ENCODE measurements at places on chromosomes 1 and 21.

DNA sequence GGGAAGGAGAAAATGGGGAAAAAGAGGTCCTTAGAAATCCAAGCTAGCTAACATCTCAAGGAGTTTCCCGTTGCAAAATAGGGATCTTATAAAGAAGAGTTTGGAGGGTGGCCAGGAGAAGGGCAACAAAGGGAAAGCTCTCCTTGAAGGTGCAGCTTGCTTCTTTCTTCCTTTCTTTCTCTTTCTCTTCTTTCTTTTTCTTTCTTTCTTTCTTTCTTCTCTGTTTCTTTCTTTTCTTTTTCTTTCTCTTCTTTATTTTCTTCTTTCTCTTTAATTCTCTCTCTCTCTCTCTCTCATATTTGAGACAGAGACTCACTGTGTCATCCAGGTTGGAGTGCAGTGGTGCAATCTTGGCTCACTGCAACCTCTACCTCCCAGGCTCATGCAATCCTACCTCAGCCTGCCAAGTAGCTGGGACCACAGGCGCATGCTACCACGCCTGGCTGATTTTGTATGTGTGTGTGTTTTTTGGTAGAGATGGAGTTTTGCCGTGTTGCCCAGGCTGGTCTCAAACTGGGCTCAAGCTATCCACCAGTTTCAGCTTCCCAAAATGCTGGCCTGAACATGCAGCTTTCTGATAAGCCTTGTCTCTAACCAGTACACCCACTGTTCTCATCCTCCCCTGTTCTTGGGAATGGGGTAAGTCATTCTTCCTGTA, 44.4 kb downstream of the RNF11 start:
- DNase-seq, result no peak

DNA sequence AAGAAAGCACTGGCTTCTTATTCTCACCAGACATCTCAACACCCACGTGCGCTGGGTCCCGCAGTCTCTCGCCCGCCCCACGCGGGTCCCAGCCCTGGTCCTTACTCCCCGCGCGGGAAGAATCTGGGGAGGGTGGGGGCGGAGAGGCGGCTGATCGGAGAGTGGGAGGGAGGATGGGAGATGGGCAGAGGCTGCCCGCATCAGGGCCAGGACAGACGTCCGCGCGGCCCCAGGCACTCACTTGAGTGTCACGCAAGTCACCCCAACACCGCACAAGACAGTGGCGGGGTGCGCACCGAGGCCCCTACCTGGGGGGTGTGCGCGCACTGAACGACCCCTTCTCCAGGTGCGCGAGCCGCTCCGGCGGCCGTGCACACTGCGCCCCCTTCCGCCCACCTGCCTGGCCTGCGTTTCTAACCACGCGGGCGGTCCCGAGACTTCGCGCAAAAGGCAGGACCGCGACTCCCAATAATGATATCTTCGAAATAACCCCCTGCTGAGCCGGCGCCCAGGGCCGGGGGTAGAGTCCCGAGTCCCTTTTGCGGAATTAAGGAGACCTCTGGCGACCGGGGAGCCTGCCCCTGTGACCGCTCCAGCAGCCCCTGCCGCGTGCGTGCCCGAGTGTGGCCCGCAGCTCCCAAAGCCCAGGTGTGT, 6.0 kb upstream of the SIM2 start:
- no peak for DNase-seq

DNA sequence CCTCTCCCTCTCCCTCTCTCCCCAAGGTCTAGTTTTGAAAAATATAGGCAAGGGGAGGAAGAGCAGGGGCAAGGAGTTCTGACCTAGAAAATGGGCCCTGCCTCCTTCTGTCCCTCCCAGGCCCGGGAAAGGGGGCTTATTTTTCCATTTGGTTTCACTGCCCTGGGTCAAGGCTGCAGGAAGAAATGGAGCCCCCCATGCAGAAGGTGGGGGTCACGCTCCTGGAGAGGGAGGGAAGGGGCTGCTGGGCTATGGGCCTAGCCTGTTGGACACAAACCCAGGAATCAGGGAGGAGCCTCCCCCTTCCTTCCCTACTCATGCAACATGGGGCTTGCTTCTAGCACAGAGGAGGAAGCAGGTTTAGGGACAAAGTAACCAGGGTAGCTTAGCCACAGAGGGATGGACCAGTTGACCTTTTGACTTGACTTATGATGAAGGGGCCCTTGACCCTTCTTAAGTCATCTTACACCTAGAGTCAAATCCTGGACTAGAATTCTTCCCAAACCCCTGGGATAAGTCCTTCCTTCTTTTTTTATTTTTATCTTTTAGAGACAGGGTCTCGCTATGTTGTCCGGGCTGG, 70.4 kb upstream of the SSBP3 start:
- DNase-seq, result no peak

DNA sequence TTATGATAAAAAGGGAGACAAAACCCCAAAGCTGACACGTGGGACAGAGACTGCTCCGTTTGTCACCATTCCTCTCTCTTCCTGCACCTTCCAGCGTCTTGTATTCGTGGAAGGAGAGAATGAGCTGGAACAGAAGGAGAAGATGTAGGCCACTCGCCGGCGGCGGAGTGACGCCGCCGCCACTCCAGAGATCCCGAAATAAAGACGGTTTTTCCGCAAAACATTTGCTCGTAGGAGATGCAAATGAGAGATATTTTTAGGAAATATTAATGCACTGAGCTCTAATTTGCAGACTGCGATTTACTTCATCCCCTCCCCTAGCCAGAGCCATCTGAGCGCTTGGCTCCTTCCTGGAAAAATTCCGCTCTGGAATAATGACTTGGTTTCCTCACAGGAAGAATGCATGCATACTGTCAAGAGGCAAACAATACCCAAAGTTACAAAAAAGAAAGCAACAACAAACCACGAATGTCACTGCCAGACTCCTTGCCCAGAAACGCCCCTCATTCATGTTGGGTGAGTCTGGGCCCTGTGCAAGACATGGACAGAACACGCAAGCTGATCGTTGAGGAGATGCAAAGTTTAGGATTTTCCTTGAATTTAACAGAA, 18.0 kb upstream of the ADARB1 start:
- DNase-seq, result no peak

GRCh38 chr1:111221633-111222291, 5.8 kb upstream of the CHI3L2 start:
- peak; percentile 73 for DNase-seq

DNA sequence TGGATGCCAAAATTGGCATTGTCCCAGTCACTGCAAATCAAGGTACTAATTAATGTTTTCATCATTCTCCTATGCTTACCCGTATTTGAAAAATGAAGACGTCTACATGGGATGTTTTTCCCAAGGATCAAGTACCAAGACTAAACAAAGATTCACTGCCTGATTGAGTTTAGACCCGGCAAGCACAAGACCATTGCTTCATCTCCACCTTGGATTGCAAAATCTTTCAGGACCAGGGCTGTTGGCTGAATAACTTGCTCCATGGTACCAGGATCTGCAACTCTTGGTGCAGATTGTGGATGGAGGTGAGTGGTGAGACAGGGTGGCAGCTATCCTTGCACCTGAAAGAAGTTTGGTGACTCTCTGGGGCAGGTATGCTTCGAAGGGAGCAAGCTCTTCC, 122.5 kb upstream of the ETS2 start:
- no peak for DNase-seq

- no peak for DNase-seq
Measured at GRCh38 chr1:67427465-67427864, 2.7 kb downstream of the SERBP1 start.

GRCh38 chr1:23528250-23528978, 2.6 kb downstream of the E2F2 start:
- peak; percentile 82 for DNase-seq

- peak; percentile 3 for DNase-seq
Measured at GRCh38 chr1:165143437-165144065, 213.0 kb downstream of the LMX1A start.

- DNase-seq, result no peak
Measured at GRCh38 chr1:10046356-10047085, 13.8 kb downstream of the UBE4B start.

- no peak for DNase-seq
Measured at GRCh38 chr1:174322202-174322862, 125.4 kb upstream of the GPR52 start.

DNA sequence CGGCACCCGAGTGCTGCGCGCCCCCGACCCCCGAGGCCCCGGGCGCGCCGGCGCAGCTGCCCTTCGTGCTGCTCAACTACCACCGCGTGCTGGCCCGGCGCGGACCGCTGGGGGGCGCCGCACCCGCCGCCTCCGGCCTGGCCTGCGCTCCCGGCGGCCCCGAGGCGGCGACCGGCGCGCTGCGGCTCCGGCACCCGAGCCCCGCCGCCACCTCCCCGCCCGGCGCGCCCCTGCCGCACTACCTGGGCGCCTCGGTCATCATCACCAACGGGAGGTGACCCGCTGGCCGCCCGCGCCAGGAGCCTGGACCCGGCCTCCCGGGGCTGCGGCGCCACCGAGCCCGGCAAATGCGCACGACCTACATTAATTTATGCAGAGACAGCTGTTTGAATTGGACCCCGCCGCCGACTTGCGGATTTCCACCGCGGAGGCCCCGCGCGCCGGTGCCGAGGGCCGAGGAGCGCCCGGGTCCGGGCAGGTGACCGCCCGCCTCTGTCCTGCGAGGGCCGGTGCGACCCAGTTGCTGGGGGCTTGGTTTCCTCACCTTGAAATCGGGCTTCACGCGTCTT, 49.0 kb downstream of the SIM2 start:
- no peak for DNase-seq

GRCh38 chr1:225744745-225745144, 32.9 kb upstream of the SRP9 start:
- DNase-seq, result no peak

DNA sequence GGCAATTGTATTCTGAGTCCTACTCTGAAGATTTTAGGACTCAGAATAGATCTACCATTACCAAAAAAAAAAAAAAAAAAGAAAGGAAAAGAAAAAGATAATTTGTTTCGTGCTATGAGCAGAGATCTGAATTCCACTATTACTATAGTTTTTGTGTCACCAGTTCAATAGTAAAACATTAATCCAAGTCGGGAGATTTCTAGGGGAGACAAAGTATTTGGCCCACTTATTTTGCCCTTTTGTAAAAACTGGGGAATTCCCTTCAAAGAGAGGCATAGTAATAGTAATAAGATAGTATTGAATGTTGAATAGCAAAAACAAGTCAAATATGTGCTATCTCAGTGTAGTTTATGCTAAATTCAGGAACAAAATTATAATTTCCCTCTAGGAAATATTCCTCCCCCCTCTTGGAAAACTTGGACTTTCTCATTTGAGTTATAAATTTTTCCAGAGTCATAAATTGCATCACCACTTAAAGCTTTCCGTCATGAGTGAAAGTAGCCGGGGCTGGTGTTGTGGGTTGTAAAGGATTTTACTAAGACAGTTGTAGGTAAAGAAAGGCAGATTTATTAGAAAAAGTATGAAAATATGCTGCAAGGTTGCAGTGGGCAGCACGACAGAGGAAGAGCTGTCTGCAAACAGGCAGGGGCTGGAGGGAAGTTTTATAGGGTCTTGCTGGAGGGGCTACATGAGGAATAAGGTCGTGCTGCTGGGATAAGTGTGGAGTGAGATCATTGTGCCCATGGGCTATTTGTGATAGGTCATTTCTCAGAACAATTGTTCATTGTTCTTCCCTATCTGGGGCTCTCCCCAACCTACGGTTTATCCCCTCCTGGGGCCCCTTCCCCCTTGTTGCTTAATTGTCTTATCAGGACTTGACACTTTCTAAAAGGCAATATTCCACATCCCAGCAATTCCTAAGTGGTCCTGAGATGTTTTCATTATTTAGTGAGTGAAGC, 1009.9 kb downstream of the PLA2G4A start:
- DNase-seq, result no peak

DNA sequence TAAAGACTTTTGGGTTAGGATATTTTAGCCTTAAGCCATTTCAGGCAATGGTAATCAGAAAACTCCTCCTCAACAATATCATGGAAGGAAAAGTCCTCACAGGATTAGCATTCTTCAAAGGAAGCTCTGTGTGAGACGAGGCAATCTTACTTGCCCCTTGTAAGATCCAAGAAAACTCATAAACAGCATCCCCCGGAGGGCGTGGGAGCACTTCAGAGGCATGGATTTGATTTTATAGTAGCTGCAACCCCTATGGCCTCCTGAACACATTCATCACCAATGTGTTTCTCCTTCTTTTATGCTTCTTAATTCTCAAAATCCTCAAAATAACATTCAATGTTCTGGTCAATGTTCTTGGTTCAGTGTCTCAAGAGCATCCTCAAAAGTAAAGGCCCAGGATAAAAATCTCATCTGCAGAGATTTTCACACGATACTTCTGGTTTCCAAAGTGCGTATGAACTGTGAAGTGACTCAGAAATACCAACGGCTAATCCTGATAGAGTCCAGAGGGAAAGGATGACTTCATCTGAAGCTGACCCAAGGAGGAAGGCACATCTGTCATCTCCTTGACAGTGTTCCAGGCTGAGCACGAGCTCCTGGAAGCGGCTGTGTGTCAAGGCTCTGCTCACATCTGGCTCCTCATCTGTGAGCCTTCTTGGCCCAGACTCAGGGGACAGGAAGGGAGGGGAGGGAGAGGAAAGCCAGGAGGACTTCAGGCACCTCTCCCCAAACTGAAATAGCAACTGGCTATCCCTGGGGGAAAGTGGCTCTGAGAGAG, 49.3 kb upstream of the PSEN2 start:
- no peak for DNase-seq

GRCh38 chr1:43069461-43070050, 102.5 kb downstream of the EBNA1BP2 start:
- DNase-seq, result no peak

- DNase-seq, result no peak
Measured at GRCh38 chr1:66267201-66267940, 266.6 kb upstream of the SGIP1 start.

- DNase-seq, result no peak
Measured at GRCh38 chr1:94677714-94678113, 136.2 kb upstream of the F3 start.

DNA sequence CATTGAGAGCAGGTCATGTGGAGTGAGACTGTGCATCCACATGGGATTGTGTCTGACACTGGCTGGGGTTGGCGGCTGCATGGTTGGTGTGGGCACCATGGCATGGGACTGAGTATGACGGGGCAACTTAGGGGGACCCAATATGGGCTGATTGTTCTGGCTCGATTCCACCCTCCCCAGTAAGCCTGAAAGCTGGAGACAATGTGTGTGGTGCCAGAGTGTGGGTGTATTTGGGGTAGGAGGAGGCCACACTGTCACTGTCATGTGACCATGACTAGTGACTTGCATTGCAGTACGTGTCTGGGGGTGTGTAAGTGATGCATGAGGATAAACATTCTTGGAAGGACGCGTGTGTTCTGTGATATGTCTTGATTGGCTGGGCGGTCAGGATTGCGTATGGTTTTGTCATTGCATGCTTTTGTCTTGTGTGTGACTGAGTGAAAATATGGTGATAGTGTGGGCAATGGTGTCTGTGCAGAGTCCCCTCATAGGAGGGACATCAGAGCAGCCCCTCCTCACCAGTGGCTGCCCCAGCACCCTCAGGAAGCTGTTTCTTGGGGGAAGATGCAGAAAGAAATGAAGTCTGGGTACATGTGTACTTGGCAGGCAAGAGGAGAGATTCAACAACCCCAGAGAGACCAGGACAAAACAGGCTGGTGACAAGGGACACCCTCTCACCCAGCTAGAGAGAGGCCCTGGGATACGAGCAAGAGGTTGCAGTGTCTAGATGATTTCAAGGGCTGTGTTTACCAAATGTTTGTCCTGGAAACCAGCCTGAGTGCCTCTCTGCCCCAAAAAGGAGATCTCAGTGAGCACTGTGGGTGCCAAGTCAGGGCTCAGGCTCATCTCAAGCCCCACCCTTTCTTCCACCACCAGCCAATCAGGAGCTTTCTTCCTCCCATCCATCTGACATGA, 36.3 kb downstream of the SDC3 start:
- DNase-seq, result no peak

GRCh38 chr1:218383051-218383450, 37.9 kb downstream of the TGFB2 start:
- DNase-seq, result no peak

Measured in CD4-positive, alpha-beta T cell treated with Interleukin-10 for 1 hour (primary cell).